AML-193 (cell line): ENCODE measurements at places on chromosomes 13 and 19.

- no peak for DNase-seq
These were observed 12.4 kb downstream of the WDR87 start for GRCh38 chr19:37893845-37894575.

- no peak for DNase-seq
These were observed 1.3 kb downstream of the MED4 start for GRCh38 chr13:48093588-48093987.

GRCh38 chr19:11296264-11296663, 304 bp downstream of the TSPAN16 start:
- peak; percentile 17 for DNase-seq

DNA sequence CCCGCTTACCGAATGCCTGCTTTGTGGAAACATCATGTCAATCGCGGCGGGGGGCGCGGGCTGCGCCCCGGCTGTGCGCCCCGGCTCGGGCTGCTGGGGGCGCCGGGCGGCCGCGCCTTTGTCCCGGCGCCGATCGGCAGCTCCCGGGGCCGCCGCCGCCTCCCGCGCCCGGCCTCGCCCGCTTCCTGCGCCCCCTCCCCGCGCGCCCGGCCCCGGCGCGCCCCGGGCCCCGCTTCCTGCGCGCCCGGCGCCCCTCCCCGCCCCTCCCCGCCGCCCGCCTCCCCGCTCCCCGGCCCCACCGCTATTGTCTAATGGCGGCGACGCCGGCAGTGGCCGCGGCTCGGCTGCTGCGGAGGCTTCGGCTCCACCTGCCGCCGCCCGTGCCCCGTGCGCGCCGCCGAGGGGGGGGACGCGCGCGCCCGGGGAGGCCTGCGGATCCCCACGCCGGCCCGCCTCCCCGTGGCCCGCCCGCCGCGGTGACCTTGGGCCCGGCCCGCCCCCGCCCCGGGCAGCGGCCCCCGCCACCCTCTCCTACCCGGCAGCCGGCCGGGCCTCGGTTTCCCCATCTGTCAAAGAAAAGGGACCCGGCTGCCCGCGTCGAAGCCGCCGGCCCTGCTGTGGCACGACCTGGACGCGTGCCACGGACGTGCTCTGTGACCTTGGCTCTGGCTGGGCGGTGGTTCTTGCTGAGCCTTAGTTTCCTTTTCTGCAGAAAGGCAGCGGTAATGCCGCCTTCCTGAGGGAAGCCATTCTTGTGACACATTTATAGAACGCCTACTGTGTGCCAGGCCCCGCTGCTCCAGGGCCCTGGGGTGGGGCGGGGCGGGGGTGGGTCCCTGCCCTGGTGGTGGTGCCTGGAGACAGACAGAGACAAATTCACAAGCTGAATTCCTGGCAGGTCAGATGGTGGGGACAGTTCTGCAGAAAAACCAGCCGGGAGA, at the start of gene TLE5:
Gene TLE5, minus strand, starts transcription at position 331 of the 941 bp plus-strand sequence. Its CDS starts 295 bp downstream, at position 36.
- peak; percentile 35 for DNase-seq
